ENCODE measurements at places on chromosomes 7 and 10.

- DNase-seq = no peak
Measured at GRCh38 chr10:62734781-62735463, 69.6 kb upstream of the ADO start.

GRCh38 chr7:10211016-10211415 is 762.7 kb upstream of the PHF14 start:
- no peak for DNase-seq

DNA sequence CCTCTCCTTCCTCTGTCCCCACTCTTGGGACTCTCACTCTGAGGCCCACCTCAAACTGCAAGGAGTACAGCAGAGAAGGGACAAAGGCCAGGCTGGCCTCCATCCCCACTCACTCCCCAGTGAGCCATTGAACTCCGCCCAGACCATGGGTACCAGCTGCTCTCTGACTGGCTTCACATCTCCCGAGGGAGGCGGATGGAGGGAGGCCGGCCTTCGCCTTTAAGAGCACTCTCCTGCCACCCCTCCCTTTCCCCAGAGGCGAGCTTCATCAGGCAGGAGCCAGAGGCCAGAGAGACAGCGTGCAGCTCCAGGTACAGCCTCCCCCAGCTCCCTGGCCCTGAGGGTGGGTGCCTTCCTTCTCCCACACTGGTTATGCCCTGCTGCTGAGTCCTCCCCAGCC is 1.8 kb upstream of the LDB3 start:
- no peak for DNase-seq

GRCh38 chr10:48759113-48759901 is 74.6 kb downstream of the WDFY4 start:
- DNase-seq = no peak

GRCh38 chr7:135355377-135356048 is 121.9 kb downstream of the STRA8 start:
- DNase-seq = no peak

DNA sequence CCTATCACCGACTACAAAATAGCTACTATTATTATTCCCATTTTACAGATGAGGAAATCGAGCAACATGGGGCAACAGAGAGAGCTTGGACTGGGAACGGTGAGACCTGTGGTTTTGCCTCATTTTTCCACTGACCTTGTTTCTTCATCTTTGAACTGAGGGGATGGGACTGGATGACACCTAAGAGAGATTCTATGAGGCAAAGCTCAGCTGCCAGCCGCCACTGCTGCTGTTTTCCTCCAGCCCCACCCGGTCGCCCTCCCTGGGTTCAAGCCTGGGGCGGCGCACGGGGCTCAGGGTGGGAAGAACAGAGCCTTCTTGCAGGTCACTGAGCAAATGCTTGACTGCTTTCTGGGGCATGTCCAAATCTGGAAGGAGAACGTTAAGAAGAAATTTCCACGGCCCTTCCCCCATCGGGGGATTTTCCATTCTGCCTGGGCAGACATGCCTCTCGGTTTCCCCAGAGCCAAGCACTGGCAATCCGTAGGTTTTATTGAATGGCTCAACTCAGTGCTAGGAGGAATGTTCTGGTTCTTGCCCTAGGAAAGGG is 12.3 kb downstream of the DDIT4 start:
- DNase-seq = no peak

DNA sequence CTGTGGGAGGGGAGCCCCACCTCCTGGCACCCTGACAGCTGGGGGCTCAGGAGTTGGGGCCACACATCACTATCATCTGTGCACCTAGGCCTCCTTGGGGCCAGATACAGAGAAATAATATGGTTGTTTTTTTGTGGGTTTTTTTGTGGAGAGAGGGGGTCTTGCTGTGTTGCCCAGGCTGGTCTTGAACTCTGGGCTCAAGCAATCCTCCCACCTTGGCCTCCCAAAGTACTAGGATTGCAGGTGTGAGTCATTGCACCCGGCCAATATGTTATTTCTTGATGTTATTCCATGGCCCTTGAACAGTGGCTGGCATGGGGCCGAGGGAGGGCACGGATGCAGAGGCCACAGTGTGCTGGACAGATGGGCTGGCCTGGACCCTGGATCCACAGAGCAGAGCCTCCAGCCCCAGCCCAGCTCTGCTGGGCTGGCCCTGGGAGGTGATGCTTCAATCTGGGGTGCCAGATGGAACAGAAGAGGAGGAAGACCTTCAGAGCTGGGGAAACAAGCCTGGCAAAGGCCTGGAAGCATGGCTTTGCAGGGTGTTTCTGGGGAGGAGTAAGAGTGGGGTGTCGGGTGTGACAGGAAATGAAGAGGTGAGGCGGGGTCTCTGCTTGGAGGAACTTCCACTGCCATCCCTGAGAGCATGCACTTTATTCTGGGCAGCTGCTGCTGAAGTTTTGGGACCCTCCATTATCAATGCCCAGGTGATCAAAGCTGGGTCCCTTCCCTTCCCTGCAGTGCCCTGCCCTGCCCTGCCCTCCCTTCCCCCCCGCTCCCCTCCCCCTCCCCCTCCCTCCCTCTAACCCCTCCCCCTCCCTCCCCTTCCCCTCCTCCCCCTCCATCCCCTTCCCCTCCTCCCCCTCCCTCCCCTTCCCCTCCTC is 3.7 kb upstream of the FZD9 start:
- DNase-seq = no peak

GRCh38 chr10:99172128-99172738 is 63.4 kb downstream of the HPSE2 start:
- no peak for DNase-seq

DNA sequence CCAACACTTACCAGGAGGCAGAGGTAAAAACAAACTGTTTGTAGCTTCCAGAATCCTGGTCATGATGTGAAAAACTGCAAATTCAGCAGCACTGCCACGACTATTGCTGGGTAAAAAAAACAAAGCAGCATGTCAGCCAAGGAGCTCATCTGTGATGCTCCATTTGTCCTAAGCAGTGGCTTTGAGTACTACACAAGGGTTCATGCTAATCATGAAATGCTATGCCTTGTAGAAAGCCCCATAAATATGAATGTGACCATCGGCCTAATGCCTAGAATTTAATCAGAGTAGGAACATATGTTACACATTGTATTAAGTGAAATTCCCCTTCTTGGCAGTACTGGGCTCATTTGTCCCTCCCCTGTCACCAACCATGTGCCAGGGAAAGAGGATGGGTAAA is 95.4 kb downstream of the GSAP start:
- no peak for DNase-seq

DNA sequence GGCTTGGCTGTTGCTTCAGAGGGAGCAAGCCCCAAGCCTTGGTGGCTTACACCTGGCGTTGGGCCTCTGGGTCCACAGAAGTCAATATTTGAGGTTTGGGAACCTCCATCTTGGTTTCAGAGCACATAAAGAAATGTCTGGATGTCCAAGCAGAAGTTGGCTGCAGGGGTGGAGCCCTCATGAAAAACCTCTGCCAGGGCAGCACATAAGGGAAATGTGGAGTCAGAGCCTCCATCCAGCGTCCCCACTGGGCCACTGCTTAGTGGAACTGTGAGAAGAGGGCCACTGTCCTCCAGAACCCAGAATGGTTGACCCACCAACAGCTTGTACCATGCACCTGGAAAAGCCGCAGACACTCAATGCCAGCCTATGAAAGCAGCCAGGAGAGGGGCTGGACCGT is 573.5 kb upstream of the ZWINT start:
- no peak for DNase-seq

All from T follicular helper cell (primary cell).